Right ventricle myocardium superior (tissue), 1 donor: ENCODE measurements at places on chromosomes 6 and 20. TPM values are rescaled to one million over a fixed set of nuclear protein-coding genes. Genes with fewer than 3 reads are reported as not detected.

The PPARD gene
- 12.8 TPM for total RNA-seq

The OTOR gene
- not detected for total RNA-seq

The HCRTR2 gene
- not detected for total RNA-seq

The SLC17A1 gene
- total RNA-seq = not detected

The MYB gene
- 0.22 TPM for total RNA-seq

DNA sequence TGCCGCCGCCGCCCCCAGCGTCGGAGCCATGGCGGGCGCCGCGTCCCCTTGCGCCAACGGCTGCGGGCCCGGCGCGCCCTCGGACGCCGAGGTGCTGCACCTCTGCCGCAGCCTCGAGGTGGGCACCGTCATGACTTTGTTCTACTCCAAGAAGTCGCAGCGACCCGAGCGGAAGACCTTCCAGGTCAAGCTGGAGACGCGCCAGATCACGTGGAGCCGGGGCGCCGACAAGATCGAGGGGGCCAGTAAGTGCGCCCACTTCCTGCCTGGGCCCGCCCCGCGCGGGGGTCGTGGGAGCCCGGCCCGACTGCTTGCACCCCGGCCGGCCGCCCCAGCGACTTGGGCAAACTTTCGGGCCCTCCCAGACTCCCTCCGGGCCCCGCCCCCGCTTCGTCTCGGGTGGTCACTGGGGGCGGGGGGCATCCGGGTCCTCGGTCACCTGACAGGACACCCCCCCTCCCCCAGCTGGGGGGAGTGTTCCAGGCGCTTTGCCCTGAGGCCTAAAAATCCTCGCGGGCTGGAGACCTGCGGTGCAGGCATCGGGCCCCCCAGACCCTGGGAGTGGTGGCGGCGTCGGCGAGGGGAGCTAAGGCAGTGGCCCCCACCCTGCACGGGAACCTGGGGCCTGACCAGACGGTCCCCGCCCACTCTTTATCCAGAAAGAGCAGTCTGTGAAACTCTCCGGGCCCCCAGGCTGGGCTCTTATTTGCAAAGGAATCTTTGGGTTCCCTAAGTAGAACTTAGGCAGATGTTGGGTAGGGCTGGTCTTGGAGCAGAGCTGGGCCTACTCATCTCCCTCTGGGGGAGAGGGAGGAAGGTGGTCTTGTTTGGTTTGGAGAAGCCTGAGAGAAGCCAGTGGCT lies 501 bp downstream of the PLCG1 start:
- DNase-seq = peak; percentile 84

GRCh38 chr20:3847429-3847940 lies 851 bp downstream of the MAVS start:
- no peak for DNase-seq

DNA sequence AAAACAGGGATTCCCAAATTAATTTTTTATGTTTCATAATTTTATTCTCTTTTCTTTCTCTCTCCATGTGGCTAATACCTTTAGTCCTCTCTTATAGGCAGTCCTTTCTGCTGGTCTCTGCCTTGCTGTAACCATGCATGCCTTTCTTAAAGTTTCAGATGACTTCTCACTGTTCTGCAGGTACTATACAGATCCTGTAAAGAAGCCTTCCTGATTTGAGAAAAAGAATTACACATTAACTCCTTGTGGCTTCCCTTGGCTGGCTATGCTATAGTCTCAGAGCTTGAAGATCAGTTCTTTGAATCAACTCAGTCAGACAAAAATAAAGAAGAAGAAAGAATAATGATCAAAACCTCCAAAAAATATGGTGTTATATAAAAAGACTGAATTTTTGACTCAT lies 7.3 kb upstream of the GPR63 start:
- DNase-seq = no peak

DNA sequence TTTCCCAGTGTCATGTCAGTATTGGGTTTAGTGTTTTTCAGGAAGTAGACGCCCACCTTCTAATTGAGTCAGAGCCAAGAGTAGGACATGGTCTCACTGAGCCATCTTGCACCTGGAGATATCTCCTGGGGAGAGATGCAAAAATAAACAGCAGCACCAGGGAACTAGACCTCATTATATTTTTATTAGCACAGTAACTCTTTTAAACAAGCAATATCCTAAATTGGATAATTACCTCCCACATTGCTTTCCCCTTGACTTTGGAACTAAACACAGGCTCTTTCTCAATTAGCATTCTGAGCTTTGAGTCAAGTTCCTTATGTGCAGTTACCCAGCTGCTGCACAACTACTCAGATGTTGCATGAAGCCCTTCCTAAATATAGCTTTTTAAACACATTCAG lies 175.4 kb downstream of the IBTK start:
- DNase-seq = no peak

GRCh38 chr6:126100386-126100785 lies 114.0 kb downstream of the TRMT11 start:
- no peak for DNase-seq

DNA sequence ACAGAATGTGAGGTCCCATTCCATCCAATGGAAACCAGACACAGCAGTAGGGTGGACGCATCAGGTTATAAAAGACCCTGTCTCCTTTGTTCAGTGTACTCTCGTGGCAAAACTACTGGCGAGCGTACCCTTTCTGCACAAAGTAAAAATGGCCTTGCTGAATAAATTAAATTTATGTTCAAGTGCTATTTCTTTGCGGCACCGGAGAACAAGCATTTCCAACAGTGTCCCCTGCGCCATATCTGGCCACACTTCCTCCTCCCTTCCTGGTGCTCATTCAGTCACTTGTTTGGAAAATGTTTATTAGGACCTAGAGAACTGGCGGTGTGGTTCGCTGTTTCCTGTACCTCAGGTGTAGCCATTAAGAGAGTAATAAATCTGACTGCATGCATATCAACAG lies 46.9 kb upstream of the DACT2 start:
- no peak for DNase-seq

GRCh38 chr6:107488875-107489635 lies 862 bp upstream of the SOBP start:
- peak; percentile 65 for DNase-seq

- no peak for DNase-seq
Measured at GRCh38 chr6:37354526-37355384, 972 bp downstream of the RNF8 start.

GRCh38 chr6:161292145-161292544 lies 18.3 kb upstream of the AGPAT4 start:
- no peak for DNase-seq

- DNase-seq = no peak
Measured at GRCh38 chr6:46254331-46254730, 83.6 kb upstream of the ENPP5 start.

GRCh38 chr6:10098756-10099528 lies 315.9 kb downstream of the TFAP2A start:
- no peak for DNase-seq

DNA sequence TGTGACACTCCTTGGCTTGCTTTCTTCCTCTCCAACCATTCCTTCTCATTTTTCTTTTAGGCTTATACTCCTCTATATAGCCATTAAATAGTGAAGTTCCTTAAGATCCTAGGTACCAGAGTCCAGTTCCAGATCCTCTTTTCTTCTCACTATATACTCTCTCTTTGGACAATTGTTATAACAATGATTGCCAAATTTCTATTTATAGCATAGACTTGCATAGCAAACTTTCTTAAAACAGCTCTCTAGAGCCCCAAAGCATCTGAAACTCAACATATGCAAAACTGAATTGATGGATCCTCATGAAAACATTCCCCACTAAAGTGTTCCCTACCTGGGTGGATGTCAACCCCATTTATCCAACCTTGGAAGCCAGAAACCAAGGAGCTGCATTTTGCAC lies 13.4 kb downstream of the PHIP start:
- DNase-seq = no peak

DNA sequence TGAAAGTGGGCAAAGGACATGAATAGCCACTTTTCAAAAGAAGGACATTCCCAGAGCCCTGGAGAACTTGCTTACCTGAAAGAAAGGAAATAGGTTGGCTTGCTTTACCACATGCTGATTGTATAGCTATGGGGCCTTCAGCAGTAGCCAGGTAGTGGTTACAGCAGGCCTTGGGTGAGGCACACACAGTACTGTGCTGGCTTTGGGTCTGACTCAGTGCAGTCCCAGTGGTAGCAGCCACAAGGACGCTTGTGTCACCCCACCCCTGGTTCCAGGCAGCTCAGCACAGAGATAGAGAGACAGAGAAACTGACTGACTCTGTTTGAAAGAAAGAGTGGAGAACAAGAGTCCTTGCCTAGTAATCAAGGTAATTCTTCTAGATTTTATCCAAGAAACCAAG lies 201.0 kb upstream of the EYS start:
- no peak for DNase-seq

DNA sequence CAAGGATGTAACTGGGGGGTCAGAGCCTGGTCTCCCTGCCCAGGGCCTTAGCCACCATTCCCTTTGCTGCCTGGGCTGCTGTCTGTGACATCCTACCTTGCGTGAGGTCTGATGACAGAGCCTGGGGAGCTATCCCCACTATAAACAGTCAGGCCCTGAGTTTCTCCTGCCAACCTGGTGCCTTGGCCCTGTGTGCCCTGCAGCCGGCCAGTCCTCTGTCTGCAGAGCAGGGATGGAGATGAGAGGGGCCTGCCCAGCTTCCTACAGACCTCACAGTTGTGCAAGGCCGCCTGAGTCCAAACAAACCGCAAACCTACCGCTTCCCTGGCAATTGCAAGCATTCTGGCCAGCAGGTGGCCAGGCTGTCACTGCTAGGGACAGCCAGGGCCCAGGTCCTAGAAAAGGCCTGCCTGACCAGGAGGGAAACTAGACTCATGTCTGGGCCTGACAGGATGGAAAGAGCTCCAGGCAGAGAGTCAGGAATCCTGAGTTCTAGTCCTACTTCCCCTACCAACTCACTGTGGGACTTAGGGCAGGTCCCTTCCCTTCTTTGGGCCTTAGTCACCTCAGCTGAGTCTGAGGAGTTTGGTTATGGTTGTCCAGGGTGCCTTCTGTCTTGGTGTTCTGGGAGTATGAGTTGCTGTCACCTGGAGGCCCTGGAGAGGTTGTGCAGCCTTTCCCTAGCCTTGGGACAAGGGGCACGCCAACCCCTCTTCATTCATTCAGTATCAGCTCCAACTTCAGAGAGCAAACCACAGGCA lies 86.2 kb downstream of the VEGFA start:
- peak; percentile 51 for DNase-seq

DNA sequence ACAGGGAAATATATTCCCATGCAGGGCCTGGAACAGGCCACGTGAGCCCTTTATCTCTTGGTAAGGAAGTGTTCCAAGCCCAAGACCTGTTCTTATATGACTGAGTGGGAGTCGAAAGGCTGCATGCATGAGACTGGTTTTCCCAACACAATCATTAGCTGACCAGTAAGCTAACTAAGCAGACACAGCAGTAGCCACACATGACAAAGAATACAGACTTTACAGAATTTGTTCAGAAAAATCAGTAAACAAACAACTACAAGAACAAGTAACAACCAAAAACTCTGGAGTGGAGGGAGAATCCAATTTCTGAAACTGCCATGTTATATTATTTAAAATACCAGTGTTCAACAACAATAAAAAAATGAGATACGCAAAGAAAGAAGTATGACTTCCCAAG lies 16.7 kb downstream of the BPIFA1 start:
- no peak for DNase-seq

GRCh38 chr6:128361378-128361777 lies 159.0 kb downstream of the PTPRK start:
- DNase-seq = no peak

GRCh38 chr6:7591770-7592169 lies 1.8 kb downstream of the SNRNP48 start:
- no peak for DNase-seq

- DNase-seq = no peak
Measured at GRCh38 chr6:37493661-37493995, 6.1 kb downstream of the CCDC167 start.

- no peak for DNase-seq
Measured at GRCh38 chr6:48978016-48978415, 485.0 kb downstream of the MMUT start.

DNA sequence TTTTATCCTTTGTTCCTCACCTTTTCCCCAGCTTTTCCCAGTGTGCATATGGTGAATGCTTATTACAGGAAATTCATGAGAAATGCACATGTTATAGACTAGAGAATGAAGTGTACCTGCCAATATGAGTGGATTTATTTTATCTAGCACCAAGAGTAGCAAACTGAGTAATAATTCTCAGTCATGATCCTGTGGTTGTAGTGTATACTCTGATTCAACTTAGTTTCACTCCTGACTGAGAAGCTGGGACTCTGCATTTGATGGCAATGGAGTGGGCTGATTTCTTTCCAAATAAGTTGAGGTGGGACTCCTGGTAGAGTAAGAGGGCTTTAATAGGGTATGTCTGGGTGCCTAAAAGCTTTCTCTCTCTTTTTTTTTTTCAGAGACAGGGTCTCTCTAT lies 4.0 kb downstream of the ABT1 start:
- DNase-seq = no peak

- DNase-seq = peak; percentile 23
Measured at GRCh38 chr6:95551678-95552324, 25.5 kb upstream of the MANEA start.
